ENCODE measurements at places on chromosomes 4 and X.
A peak's percentile ranks its signal among the peaks of the same experiment; 100 is the strongest.

- DNase-seq: no peak
Observed at GRCh38 chr4:168247603-168248002, 70.9 kb downstream of the DDX60 start.

- no peak for DNase-seq
Observed at GRCh38 chrX:22526339-22526738, 253.6 kb downstream of the CBLL2 start.

DNA sequence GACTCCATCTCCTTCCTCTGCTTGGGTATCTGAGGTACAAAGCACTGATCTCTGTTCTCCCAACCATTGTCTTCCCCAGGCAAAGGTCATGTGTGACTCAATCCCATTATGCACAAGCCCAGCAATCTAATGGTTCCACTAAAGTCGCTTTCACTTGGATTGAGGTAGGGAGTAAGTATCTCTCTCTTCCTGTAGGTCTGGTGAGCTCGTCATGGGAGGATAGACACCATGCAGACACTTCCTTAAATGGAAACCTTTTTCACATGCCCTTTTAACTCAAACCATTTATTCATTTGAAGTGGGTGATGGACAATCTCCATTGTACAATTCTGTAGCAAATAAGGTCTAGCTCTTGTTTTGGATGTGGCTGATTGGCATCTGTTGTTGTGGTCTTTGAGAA, 245.2 kb upstream of the CLNK start:
- DNase-seq: no peak

DNA sequence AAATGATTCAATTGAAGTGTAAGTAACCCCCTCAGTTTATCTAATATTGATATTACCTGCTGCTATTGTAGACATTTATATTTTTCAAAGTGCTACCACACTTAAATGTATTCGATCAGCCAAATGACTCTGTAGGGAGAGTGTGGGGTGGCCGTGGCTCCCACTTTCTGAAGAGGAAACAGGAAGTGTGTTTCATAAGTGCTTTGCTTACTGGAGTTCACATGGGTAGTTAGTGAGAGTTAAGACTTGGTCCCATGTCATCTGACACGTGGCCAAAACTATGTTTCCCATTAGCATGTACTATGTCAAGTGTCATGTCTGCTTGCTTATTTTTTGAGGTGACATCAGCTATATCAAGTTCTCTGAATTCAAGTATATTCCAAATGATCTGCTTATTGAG, 308.1 kb upstream of the GATB start:
- no peak for DNase-seq

GRCh38 chr4:32988165-32988811, 2268.1 kb downstream of the PCDH7 start:
- no peak for DNase-seq

DNA sequence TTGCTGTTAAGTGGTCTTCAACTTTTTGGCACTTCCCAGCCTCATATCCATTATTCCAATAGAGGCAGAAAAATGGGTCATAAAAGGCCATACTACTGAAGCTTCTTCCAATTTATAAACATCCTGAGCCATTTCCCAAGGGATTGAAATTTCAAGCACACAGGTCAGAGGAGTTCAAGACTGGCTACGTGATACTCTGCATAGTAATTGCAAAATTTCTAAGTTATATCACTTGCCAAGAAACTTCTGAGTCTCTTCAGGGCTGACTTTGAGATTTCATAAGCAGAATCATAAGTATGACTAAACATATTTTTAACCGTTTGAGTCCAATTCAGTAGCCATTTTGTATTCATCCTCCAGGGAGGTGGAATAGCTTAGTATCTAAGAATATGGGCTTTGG, 75.6 kb upstream of the RXFP1 start:
- DNase-seq: no peak

- no peak for DNase-seq
Observed at GRCh38 chr4:42133006-42133405, 19.4 kb downstream of the BEND4 start.

- DNase-seq: no peak
Observed at GRCh38 chrX:155998761-155999510, 1.4 kb downstream of the IL9R start.

GRCh38 chrX:129523079-129523911, at the start of gene SMARCA1:
Gene SMARCA1 (minus strand): TSS chrX:129523490. CDS start chrX:129523370, 120 bp downstream.
- peak; percentile 43 for DNase-seq

DNA sequence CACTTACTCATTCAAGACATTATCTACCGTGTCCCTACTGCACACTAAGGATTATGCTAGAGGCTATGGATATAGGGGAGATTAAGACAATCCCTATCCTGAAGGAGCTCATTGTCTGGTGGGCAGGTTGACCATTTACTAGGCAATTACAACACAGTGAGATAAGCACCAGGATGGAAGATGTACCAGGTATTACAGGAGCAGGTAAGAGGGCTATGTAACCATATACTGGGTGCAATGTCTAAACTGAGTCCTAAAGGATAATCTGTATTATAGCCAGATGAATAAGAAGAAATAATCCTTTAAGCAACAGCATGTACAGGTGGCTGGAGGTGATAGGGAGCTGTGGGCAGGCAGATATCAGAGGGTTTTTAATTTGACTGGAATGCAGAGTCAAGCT, 113.3 kb upstream of the TBC1D9 start:
- DNase-seq: no peak

DNA sequence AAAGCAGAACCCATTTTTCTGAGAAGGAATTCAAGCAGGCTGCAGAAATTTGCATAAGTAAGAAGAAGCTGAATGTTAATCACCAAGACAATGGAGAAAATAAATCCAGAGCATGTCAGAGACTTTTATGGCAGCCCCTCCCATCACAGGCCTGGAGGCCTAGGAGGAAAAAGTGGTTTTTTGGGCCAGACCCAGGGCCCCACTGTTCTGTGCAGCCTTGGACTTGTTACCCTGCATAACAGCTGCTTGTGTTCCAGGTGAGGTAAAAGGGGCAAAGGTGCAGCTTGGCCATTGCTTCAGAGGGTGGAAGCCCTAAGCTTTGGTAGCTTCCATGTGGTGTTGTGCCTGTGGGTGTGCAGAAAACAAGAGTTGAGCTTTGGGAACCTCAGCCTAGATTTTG, 1516.2 kb upstream of the PCDH10 start:
- DNase-seq: no peak

DNA sequence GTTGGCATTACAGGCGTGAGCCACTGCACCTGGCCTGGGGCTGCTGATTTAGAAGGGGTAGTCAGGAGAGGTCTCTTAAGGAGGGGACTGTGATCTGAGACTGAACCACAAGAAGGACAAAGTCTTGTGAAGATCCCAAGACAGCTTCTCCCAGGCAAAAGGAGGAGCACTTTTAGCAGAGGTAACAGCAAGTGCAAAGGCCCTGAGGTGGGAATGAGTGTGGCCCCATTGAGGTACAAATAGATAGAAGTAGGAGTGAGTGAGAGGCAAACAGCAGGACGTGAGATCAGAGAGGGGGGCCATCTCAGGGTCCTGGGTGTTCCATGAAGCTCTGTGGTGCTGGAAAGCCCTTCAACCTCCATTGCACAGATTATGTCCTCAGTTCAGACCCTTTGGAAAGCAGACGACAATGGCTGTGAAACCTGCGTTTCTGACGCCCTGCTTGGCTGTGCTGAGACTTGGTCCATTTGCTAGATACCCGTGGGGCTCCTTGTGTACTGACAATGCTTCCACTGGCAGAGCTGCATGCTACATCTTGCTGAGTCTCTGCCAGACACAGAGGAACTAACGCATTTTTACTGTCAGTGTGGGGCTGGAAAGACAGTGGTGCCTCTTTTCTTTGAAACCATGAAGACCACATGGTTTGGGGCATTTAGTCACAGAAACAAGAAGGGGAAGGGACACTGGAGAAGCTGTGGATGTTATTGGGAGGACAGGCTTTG, 1.3 kb upstream of the CCKAR start:
- DNase-seq: no peak

DNA sequence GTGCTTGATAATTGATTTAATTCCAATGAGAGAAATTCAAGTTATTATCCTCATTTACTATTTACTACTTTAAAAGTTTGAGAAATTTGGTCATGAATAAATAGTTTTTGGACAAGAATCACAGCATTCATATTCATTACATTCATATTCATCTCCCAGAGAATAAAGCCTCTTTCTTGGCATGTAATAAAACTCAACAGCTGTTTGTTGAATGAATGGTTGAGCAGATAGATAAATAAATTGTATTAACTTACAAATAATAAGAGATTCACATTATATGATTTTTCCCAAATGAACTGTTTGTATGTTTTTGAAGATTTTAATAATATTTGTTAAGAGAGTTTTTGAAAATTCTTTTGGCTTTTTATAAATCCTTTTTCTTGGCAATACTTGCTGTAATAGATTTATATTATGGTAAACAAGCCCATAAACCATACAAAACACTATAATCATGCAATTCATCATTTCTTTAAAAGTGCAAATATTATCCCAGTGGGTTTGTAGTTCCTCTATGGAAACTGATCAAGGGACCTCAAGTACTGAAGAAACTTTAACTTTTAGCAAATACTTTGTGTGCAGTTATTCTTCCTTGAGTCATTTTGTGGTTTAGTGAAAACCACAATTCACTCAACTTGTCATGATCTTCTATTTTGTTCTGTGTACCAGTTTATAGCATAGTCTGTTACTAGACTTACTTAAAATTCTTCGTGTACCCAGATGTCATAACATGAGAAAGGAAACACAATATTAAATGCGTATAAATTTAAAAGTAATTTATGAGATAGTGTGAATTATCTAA, 371.8 kb downstream of the ADGRL3 start:
- DNase-seq: no peak
